ENCODE measurements at places on chromosomes 1 and 21.
A peak's percentile ranks its signal among the peaks of the same experiment; 100 is the strongest.

DNA sequence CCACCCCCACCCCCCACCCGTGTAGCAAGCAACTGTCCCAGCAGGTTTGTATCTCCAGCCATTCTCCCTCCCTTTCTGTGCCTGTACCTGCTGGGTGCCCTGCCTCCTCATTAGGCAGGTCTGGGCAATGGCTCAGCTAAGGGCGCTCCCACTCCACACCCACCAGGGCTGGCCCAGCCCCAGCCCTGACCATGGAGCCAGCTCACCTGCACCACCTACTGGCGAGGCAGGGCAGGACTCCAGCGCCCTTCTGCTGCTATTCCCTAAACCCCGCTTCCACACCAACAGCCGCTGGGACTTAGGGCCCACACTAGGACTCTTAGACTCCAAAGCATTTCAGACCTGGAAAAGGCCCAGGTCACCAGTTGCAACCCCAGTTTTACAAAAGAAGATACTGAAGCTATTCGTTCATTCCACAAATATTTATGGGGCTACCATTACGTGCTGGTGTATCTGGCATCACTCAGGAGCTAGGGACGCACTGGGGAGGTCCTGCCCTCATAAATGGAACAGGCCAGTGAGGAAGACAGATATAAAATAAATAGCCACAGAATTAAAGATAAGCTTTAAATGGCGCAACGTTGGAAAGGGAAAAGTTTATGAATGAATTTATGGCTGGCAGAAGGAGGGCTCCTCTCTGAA, 24.0 kb downstream of the PGLYRP3 start:
- peak; percentile 40 for DNase-seq

DNA sequence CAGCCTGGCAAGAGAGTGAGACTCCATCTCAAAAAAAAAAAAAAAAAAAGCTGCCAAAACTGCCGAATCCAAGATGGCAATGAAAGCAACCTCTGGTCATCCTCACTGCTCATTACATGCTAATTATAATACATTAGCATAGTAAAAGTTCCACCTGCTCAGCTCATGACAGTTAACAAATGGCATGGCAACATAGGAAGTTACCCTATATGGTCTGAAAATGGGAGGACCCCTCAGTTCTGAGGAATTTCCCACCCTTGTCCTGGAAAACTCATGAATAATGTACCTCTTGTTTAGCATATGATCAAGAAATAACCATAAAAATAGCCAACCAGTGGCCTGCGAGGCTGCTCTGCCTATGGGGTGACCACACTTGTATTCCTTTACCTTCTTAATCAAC, 93.1 kb upstream of the PGBD5 start:
- DNase-seq: no peak

- no peak for DNase-seq
These were observed 53.8 kb upstream of the RGS1 start for GRCh38 chr1:192521734-192522133.

DNA sequence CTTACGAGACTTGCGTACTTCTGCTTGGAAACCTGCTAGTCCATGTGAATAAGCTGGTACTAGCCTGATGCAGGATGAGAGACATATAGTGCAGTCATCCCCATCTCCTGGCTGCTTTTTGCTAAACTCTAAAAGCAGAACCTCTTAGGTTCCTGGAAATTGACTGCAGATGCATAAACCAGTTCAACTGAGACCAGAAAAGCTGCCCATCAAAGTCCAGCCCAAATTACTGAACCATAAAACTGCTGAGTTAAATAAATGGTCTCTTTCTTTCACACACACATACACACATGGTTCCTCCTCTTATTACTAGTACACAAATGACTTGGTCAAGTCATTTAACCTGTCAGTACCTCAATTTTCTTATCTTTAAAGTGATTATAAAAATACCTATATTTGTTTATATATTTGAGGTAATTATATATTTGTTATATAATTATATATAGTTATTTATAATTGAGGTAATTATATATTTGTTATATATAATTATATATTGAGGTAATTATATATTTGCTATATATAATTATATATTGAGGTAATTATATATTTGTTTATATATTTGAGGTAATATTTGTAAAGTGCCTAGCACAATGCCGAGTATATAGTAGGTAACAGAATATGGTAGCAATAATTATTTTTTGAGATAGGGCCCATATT, 25.2 kb upstream of the RABGAP1L start:
- no peak for DNase-seq

DNA sequence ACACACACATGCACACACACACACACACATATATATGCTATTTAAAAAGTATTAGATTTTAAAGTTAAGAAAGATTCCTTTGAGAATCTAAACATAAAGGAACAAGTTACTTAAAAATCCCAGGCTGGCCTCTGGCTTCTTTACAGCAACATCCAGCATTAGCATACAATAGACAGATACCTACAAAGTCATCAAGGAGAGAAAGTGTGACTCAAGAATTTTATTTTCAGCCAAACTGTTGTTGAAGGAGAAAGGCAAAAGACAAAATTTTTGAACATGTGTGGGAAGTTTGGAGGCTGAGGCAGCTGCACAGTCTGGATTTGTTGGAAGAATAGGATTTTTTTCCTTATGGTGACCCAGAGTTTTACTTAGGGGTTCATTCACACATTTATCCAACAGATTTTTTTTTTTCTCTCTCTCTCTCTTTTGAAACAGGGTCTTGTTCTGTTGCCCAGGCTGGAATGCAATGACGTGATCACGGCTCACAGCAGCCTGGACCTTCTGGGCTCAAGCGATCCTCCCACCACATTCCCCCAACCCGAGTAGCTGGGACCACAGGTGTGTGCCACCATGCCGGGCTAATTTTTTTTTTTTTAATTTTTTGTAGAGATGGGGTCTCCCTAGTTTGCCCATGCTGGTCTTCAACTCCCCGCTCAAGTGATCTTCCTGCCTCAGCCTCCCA, 24.0 kb upstream of the SPOCD1 start:
- no peak for DNase-seq

DNA sequence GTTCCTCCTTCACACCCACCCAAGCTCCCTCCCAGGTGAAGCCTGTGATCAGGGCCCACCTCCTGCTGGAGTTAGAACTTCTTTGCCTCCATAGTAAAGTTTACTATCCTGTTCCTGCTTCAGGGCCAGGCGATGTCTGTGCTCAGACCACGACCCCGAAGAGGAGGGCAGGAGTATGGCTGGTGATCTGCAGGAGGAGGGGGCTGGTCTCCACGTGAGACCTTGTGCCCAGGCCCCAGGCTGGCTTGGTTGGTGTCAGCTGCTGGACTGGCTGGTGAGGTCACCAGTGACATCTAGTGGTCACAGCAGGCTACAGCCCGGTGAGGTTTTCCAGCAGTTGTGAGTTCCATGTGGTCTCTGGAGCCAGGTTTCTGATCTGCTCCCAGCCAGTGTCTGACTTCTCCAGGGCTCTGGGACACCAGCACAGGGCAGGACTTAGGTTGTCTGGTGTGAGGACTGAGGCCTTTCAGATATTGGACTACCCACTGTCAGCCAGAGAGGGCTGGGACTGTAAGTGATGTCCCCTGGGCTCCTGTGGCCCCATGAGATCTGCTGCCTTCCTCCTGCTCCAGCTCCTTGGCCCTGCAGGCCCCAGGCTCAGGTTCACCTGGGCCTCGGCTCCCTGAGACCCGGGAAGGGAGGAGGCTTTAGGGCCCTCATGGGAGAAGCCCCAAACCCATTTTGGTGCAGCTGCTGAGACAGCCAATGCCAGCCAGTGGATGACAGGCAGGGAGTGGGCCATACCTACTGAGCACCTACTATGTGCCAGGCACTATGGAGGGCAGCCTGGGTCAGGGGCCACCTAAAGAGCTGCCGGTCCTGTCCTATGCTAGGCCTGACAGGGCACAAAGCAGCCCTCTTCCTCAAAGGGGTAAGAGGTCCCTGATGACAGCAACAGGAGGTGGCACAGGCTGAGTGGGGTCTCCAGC, 6.0 kb upstream of the UBL4B start:
- DNase-seq: peak; percentile 74

- DNase-seq: peak; percentile 92
These were observed 24.4 kb downstream of the PLXNA2 start for GRCh38 chr1:208219659-208220282.

- peak; percentile 83 for DNase-seq
These were observed 72.8 kb upstream of the BCL10 start for GRCh38 chr1:85349224-85349623.

DNA sequence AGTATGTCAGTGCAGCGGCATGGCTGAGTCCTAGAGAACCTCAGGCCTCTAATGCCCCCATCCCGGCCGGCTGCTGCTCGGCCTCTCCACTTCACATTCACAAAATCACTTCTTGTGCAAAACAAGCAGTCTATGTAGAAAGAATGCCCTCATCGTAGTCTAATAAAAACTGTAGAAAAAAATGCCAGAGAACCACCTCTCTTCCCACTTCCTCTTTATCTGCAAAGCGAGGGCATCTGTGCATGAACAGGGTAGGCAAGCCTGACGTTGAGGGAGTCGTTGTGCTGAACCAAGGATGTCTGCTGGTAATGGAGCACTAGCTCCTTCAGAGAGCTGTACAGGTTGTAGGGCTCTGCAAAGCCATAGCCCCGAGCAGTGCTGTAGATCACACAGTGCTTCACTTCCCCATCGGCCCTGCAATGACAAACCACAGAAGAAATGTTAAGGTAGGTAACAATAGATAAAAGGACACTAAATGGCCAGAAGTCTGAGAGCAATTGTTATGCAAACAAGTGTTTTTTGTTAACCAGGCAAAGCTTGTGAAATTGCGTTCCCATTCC, 88.9 kb downstream of the PIK3R3 start:
- DNase-seq: no peak

DNA sequence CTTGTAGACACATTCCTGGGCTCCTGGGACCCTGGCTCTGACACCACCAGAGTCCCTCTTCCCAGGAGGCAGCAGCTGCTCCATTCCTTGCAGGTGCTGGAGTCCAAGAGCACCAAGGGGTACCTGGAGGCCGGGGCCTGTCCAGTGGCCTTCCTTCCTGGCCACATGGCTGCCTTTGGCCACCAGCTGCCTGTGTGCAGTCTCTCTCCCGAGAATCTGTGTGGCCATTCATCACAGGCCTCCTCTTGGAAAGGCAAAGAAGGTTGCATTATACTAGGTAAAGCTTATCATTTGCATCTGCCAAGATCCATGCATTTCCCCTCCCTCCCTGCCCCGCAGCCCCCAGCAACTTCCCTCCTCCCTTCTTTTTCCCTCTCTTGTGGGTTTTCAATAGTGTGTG, 48.9 kb upstream of the OLIG2 start:
- no peak for DNase-seq

- DNase-seq: peak; percentile 100
These were observed 145.0 kb upstream of the DUSP10 start for GRCh38 chr1:221886743-221887414.

DNA sequence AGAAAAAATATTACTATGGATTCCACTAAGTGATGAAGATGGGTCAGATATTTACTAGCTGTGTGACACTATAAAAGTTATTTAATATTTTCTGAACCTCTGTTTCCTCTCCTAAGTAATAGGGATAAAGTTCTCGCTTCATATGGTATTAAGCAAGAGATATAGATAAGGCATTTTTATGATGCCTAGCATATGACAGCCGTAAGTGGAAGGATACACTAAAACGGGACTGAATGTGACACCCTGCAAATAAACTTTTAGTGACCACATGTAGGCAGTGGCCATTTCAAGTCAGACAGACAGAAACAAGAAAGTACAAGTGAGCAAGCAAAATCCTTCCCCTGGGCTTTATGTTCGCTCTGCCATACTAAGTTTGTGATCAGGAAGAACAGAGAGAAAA, 14.2 kb downstream of the GBP3 start:
- no peak for DNase-seq

GRCh38 chr1:97308131-97308530, 586.5 kb downstream of the PTBP2 start:
- DNase-seq: no peak

- DNase-seq: no peak
These were observed 67.3 kb downstream of the VAV3 start for GRCh38 chr1:107897438-107898345.

DNA sequence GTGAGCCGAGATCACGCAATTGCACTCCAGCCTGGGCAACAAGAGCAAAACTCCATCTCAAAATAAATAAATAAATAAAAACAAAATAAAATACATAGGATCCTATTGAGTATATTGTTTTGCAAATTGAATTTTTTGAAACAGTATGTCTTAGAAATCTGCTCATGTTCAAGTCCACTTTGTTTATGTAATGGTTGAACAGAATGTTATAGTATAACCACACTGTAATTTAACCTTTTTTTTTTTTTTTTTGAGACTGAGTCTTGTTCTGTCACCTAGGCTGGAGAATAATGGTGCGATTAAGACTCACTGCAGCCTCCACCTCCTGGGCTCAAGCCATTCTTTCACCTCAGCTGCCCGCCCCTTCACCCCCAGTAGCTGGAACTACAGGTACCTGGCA, 31.4 kb downstream of the PARK7 start:
- DNase-seq: no peak

- peak; percentile 10 for DNase-seq
These were observed 34.7 kb downstream of the RGSL1 start for GRCh38 chr1:182484531-182485257.

GRCh38 chr21:29418813-29419212, 120.1 kb downstream of the BACH1 start:
- no peak for DNase-seq

DNA sequence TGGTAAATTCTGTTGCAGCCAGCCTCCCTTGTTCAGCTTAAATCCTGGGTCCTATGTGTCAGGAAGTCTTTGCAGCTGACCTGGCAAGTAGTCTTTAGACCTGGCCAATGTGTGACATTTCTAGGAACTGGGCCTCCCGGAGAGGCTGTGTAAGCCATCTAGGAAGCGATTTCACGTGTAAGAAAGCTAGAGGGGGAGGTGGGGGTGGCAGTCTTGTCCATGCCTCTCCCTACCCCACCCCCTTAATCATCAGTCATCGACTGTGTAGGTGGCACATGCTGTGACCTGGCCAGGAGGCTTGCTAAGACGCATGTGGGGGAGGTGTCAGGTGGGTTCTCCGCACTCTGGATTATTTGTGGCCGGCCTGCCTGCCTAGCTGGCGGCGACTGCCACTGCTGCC, 8.4 kb downstream of the C1orf226 start:
- DNase-seq: no peak

DNA sequence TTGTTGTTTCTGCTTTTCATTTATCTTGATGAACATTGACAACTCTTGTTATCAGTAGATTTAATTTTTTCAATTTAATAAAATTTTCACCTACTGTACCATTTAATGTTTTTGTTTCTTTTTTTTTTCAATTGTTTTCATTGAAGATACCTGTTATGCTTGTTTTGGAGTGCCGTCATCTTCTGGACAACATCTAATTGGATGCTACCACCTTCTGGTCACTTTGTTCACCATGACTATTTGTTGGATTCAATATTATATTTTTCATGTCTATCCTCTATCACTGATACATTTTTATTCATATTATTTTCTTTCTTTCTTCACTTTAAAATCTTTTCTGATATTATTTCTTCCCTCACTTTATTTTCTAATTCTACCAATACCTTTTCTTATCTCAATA, 14.0 kb downstream of the KRTAP21-2 start:
- DNase-seq: peak; percentile 59

GRCh38 chr1:101278845-101279244, 42.0 kb downstream of the S1PR1 start:
- no peak for DNase-seq

- no peak for DNase-seq
These were observed 542 bp downstream of the EIF2B3 start for GRCh38 chr1:44985747-44986359.

- DNase-seq: peak; percentile 86
These were observed 9.1 kb upstream of the IFI16 start for GRCh38 chr1:159000625-159001024.

GRCh38 chr1:12798911-12799310, 7.7 kb downstream of the PRAMEF1 start:
- DNase-seq: peak; percentile 7
